HFFc6 (cell line): ENCODE measurements at places on chromosomes 2 and 18.

DNA sequence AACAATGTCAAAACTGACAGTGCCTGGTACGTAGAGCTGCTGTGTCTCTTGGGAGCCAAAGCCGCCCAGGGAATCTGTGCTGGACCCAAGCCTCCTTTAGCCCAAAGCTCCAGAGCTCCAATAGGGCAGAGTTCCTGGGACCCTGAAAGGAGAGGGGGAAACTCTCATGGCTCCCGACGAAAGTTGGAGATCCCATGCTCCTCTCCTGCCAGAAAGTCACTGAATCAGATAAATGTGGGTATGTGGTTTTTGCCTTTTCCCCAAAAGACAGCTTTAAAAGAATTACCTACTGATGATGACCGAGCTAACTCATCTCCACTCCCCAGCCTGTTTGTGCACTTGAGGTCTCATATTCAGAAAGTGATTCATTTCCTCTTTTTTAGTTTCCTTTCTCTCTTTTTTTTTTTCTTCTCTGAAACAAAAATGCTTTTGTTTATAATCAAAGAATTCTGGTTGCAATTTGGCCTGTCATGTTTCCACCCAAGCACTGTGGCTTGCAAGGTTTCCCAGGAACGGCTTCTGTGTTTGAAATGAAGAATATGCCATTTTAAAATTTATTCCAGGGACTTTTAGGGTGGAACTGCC lies 14.1 kb upstream of the PMAIP1 start:
- no peaks in the 10 kb centered on the region; the same call in 1 of the 2 replicates for H3K36me3 ChIP-seq
- peak overlapping the region; percentile 82 for H3K4me3 ChIP-seq
- DNase-seq: peak; percentile 87
- peaks cover 55% of the 10 kb centered on the region for H3K4me1 ChIP-seq
- H3K27ac ChIP-seq: peak overlapping the region; percentile 95

DNA sequence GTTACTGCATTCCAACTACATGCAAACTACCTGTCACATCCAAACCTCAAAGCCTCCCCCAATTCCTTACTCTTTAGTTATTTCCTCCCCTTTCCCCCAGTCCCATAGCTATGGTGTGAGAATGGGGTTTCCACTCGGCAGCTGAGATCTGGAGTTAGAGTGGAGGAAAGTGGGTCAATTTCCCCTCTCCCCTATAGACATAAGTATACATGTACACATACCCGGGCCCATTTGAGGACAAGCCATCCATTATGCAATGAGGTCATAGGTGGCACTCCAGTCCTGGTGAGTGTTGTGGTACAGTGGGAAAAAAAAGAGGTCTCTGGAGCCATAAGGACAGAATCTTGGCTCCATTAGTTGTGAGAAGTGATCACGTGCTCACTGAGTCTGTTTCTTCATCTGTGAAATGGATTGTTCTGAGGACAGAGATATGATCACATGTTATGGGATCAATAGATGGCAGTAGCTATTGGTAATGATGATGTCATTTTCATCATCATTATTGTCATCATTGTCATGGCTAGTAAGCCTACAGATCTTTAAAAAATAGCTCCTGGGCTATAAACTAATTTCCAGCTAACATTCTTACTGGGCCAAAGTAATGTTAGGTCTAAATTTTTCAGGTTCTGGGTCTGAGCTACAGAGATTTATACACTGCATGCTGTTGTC lies 119.0 kb downstream of the BCL2L11 start:
- DNase-seq: no peak
- H3K36me3 ChIP-seq: peaks cover 28% of the 10 kb centered on the region
- H3K4me1 ChIP-seq: 0 out of 2 replicates have a peak, but pooled peaks cover 5% of the 10 kb centered on the region
- H3K27me3 ChIP-seq: peaks cover 1% of the 10 kb centered on the region
- no peak overlapping the region for H3K27ac ChIP-seq
- no peak overlapping the region for H3K4me3 ChIP-seq

DNA sequence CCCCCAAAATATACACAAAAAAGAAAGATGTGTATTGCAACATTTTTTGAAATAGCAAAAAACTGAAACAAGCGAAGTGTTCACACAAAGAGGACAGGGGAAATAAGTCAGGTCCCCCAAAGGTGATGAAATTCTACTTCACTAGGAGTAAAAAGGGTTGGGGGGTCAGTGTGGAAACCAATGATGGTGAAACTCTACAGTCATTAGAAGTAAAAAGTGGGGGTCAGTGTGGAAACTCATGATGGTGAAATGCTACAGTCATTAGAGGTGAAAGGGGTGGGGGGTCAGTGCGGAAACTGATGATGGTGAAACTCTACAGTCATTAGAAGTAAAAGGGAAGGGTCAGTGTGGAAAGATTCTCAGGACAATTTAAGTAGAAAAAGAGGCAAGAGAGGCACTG lies 298.2 kb downstream of the EIPR1 start:
- no peaks in the 10 kb centered on the region for H3K4me1 ChIP-seq
- H3K27me3 ChIP-seq: peaks cover 8% of the 10 kb centered on the region
- H3K27ac ChIP-seq: no peak overlapping the region

- H3K27ac ChIP-seq: no peak overlapping the region
- no peak for DNase-seq
- no peaks in the 10 kb centered on the region for H3K36me3 ChIP-seq
- H3K4me3 ChIP-seq: no peak overlapping the region
Observed at GRCh38 chr18:22189449-22190166, 20.2 kb downstream of the GATA6 start.

- H3K27me3 ChIP-seq: no peaks in the 10 kb centered on the region; the same call in 1 of the 2 replicates
- DNase-seq: no peak
- no peak overlapping the region for H3K27ac ChIP-seq
- H3K36me3 ChIP-seq: no peaks in the 10 kb centered on the region
Observed at GRCh38 chr2:223542501-223542900, 59.7 kb downstream of the SCG2 start.

DNA sequence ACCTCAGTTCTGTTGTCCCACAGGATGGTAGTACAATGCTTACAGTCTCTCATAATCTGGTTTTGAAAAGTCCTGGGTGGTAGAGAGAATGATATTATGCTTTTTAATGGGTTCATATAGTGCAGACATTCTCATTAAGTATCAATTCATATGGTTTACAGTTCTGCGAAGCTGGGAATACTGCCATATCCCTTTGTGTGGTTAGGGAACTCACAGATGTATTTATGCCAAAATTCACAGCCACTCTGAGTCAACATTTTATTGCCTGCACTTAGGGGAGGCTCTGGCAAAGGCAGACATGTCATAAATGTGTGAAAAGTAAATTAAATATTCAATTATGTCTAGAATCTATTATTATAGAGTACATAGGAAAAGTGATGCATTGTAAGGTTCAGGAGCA lies 808.2 kb downstream of the SUCLG1 start:
- no peak overlapping the region for H3K4me3 ChIP-seq
- H3K27me3 ChIP-seq: no peaks in the 10 kb centered on the region
- DNase-seq: no peak
- no peaks in the 10 kb centered on the region for H3K36me3 ChIP-seq

DNA sequence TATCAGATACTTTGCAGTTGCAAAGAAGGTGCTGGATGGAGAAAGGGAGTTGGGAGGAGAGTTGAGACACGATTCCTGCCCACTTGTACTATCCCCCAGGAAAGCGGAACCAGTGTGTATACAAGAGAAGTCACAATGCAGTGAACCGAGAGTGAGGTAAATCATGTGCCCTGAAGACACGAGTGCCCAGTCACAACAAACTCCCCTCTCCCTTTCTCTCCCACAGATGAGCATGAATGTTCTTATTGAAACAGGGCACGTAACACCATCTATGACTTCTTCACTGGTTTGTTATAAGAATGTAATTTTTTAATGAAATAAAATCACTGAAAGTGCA lies 155.7 kb downstream of the IRS1 start:
- peaks cover 18% of the 10 kb centered on the region for H3K36me3 ChIP-seq
- peak overlapping the region; percentile 61 for H3K4me3 ChIP-seq
- peak overlapping the region; percentile 85 for H3K27ac ChIP-seq

DNA sequence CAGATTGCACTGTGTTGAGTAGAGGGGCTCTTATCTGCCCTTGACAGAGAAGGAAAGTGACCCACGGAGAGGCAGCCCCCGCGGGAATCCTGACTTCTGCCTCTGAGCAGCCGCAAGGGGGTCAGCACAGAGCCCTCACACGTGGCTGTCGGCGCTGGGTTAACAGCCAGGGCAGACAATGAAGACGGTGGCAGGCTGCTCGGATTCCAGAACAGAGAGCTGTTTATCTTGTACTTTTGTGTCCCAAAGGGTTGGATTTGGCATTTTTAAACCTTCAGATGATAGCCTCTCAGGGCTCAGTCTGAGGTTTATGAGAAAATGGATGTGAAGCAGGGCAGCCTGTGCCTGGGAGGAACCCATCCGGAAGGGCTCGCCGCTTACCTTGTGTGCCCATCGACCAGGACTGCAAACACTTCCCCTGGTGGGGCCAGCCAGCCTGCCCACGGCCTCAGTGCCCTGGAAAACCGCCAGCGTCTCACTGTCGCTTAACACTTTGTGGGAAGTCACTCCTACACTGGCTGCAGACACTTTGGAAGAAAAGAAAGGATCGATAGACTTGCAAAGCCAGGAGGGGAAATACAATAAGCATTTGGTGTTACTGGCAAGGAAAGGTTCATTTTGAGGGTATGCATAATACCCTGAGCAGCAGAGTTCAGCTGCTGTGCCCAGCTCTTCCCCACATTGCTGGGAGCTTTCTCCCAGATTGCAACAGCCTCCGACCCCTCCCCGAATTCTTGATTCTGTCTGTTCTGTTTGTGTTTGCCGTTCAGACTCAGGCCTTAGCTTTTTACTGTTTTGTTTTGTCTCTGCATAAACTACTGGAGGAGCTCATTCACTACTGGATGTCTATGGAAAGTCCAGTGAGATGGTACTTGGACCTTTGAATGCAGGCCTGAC lies 325.3 kb upstream of the MYT1L start:
- H3K36me3 ChIP-seq: no peaks in the 10 kb centered on the region
- no peaks in the 10 kb centered on the region for H3K4me1 ChIP-seq
- no peak for DNase-seq
- no peak overlapping the region for H3K27ac ChIP-seq
- no peaks in the 10 kb centered on the region; the same call in 1 of the 2 replicates for H3K27me3 ChIP-seq

- no peak overlapping the region for H3K27ac ChIP-seq
- H3K27me3 ChIP-seq: peaks cover 2% of the 10 kb centered on the region; the same call in 1 of the 2 replicates
- DNase-seq: peak; percentile 6
- no peaks in the 10 kb centered on the region for H3K4me1 ChIP-seq
Observed at GRCh38 chr2:165698444-165698884, 95.6 kb downstream of the GALNT3 start.

DNA sequence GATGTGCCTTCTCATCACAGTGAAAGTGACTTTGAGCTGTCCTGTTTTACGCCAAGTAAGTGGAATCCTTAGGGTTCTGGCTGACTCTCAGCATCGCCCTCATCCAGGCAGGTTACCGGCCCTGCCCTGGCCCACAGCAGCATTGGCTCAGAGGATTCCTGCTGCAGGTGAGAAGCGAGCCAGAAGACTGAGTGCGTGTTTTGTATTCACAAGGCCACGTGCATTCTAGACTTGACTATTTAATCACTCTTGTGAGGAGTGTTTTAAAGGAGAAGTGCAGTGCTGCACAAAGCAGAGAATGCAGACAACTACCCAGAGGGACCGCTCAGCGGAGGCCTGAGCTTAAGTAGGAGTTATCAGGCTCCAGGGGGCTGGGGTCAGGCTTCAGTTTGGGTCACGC lies 48.3 kb downstream of the LAMA3 start:
- peaks cover 29% of the 10 kb centered on the region for H3K27me3 ChIP-seq
- no peaks in the 10 kb centered on the region for H3K4me1 ChIP-seq
- no peak overlapping the region for H3K27ac ChIP-seq
- DNase-seq: no peak

- peak overlapping the region; percentile 95 for H3K27ac ChIP-seq
- H3K4me3 ChIP-seq: peak overlapping the region; percentile 93
- H3K36me3 ChIP-seq: peaks cover 33% of the 10 kb centered on the region
- peaks cover 4% of the 10 kb centered on the region for H3K27me3 ChIP-seq
- H3K4me1 ChIP-seq: peaks cover 52% of the 10 kb centered on the region
Observed at GRCh38 chr2:218217360-218218267, 625 bp downstream of the ARPC2 start.
